ENCODE measurements at places on chromosomes 3 and 15.

DNA sequence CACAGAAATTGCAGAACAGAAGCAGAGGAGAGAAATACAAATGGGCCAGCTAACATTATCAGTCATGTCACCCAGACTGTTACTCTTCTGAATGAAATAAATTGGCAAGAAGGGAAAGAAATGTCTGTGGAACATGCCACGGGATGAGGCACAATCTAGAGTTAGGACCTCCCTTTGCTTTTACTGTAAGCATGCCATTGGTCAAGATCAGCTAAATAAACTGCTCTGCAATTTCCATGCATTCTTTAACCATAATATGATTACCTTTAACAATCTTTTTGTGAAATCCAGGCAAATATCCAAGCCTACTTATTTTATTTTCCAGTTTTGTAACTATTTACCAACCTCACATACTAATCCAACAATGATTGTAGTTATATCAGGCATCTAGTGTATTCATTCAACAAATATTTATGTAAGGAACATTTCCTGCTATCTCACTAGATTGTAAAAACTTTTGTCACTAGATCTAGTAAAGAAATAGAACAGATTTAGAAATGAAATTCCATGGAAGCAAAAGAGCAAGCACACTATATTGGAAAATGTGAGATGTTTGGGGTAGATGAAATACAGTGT is 383.4 kb downstream of the MECOM start:
- DNase-seq = no peak

DNA sequence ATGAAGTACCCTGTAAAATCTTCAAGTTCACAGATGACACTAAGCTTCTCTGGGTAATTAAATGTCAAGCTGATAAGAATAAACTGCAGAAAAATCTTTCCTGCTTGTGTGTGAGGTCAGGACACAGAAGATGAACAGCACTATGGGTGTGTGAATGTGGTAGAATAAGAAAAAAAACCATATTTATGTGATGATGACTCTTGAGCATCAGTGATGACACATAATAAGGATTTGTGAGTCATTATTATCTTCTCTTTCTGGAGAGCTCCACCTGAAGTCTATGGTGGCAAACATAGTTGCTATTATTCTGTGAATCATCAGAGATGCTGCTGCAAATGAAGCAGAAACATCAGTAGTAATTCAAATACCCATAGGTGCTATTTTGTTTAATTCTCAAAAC is 422.4 kb downstream of the DIPK2A start:
- no peak for DNase-seq

- DNase-seq = no peak
Measured at GRCh38 chr3:57160765-57161538, 4.2 kb downstream of the IL17RD start.

- no peak for DNase-seq
Measured at GRCh38 chr15:79609506-79609905, 177.4 kb downstream of the MINAR1 start.

DNA sequence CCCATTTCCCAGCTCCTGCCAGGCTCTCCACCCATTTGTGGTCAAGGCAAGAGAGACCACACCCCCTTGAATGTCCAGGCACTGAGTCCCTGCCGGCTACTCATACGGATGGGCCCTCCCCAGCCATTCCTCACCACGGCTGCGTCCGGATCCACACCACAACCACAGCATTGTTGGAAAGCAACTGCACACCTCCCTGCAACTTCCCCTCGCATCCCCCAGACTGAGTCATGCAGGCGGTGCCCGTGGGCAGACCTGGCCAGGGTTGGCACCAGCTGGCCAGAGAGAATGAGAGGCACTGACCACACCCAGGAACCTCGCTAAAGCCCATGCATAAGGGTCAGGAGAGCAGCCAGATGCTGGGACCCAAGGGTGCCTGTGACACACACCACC is 30.5 kb downstream of the LOXL1 start:
- no peak for DNase-seq

DNA sequence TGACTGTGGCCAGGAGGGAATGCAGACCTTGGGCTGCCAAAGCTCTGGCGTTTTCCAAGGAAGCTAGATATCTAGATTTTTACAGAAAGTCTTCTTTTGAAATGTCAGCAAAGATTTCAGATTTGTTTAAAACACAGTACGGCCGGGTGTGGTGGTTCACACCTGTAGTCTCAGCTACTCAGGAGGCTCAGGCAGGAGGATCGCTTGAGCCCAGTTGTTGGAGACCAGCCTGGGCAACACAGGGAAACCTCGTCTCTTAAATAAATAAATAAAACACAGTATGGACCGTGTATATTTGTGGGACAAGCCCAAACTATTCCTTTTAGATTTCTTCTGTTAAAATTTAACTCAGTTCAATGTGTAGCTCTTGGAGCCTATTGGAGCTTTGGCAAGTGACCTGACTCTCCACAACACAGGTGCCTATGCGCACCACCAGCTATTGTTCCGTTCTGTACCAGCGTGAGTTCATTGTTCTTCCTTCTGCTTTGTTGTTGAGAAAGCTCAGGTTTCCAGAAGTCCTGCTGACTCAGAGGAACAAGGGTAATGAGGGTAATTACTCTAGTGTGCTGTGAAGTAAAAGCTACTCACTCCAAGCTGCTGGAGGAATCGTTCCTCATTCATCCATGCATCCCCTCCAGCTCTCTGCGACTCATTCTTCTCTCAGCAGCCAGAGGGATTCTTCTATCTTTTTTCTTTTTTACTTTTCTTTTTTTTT is 73.1 kb upstream of the SLC6A6 start:
- DNase-seq = no peak

DNA sequence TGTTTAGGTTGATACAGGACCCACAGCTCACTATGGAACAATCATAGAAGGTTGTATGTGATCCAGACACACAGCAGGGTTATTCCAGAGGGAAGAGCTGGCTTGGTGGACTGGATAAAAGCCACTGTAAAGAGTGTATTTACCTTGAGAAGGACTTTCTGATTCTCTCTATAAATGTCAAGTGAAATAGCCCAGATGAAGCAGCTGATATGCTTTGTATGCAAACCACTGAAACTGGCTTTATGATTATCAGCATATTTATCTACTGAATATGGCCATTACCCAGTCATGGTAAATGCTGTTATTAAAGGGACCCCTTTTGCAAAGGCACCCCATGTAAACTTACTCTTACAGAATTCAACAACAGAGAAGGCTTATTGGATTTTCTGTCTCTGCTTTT is 28.1 kb downstream of the C3orf80 start:
- no peak for DNase-seq

All from stimulated activated CD8-positive, alpha-beta memory T cell treated with anti-CD3 and anti-CD28 coated beads, Interleukin-7, amount 100 ng/mL, for 1 hour (primary cell).